Aorta (tissue), 5 donors: ENCODE measurements at places on chromosomes 12 and 14. TPM values are rescaled to one million over a fixed set of nuclear protein-coding genes. Genes with fewer than 3 reads are reported as not detected.

DNA sequence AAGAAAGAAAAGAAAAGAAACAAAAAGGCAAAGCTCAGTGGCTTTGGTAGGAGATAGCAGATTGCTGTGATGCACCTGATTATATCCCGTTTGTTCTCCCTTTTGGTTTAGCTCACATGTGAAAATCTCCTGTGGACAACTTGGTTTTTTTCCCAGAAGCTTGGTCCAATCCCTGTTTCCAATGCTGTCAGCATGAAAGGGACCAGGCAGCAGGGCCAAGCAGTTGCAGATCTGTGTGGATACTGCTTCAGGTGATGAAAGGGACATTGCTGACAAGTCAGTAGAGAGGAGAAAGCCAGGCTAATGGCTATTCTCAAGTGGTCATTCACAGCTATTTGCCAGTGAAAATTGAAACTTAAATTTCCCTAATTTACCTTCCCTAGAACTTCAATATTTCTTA, 18.8 kb upstream of the SLCO1A2 start:
- DNase-seq, result no peak

DNA sequence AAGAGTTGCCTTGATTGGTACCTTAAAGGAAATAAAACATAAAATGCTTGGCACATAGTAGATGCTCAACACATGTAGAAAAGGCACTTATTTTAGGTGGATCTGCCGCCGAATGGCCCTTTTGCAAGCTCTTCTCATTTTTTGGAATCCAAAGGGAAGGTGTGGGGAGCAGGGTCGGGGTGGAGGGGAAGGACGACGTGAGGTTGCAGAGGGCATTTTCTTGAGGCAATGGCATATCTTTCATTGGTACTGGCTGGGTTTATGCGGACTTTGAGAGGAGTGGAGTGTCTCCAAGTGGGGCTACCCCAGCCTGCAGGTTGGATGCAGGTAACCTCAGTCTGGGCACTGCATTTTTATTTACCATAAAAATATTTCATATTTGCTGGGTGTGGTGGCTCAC, 8.1 kb downstream of the RTL1 start:
- DNase-seq, result no peak

DNA sequence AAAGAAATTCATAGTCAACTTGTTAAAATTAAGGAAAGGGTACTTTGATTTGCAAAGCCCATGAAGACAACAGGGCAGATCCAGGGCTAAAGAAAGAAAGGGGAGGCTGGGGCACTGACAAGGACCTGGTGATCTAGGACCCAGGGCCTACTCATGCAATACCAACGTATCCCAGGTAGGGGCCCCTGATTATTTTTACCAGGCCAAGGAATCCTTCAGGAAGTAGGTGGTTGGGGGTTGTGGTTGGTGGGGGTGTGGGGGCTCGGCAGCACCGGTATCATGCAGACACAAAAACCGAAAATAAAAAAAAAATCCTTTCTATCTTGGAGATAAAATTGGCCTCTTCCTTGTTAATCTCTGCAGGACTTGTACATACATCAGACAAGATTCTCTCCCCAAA, 47.5 kb downstream of the GSC start:
- DNase-seq, result no peak

DNA sequence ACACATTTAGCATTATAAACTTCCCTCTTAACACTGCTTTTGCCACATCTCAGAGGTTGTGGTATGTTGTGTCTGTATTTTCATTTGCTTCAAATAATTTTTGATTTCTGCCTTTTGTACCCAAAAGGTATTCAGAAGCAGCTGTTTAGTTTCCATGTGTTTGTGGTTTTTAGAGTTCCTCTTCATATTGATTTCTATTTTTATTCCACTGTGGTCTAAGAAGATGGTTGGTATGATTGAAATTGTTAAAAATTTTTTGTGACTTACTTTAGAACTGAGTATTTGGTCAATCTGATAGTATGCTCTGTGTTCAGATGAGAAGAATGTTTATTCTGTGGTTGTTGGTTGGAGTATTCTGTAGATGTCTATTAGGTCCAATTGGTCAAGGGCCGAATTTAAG, 76.4 kb downstream of the IFNG-AS1 start:
- DNase-seq, result no peak

DNA sequence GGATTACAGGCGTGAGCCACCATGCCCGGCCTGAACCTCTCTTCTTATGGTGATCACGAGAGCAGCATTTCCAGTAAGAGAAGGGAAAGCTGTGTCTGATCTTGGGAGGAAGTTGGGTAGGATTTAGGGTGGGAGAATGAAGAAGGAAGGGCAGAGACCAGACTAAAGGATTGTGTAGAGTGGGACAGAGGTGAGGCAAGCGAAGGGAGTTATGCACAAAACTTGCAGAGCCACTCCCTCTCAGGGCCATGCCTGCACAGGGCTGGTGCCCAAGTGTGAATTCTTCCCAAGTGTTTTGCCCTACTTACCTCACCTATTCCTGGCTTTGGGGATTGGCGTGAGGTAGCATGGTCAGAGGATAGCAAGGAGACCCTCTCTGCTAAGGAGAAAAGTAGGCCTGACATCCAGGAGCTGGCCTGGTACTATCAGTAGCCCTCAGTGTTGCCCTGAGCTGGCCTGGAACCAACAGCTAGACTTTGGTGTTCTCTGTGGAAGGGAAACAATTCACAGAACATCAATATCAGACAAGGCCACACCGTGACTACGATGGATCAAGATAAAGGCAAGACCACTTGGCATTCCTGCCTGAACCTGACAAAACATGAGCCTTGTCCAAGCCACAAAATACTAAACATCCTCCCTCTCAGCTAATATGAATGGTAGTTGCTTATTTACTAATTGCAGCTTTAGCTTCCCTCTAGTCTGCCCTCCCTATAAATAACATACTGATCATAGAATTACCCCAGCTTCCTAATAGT, 201.0 kb upstream of the AMIGO2 start:
- no peak for DNase-seq

GRCh38 chr14:67766035-67766680, 50.2 kb downstream of the ZFYVE26 start:
- DNase-seq, result no peak

DNA sequence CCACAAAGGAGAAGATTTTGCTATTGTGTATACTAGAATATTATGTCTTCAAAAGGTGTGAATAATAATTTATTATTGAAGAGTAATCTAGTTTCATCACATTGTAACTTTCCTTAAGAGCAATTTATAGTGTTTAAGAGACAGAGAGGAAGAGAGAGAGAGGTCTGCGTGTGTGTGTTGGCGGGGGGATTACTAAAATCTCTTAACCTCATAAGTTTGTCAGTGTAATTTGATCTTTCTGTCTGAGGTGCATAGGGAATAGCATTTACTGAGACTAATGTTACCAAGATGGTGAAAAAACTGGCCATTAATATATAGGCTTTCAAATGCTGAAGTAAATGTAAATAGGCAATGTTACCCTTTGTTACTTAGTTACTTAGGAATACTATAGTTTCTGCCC, 48.2 kb upstream of the BTG1 start:
- no peak for DNase-seq

GRCh38 chr14:30064454-30064853, 136.8 kb upstream of the PRKD1 start:
- DNase-seq, result no peak

- DNase-seq, result no peak
Observed at GRCh38 chr12:40946612-40947194, 241.4 kb upstream of the PDZRN4 start.

DNA sequence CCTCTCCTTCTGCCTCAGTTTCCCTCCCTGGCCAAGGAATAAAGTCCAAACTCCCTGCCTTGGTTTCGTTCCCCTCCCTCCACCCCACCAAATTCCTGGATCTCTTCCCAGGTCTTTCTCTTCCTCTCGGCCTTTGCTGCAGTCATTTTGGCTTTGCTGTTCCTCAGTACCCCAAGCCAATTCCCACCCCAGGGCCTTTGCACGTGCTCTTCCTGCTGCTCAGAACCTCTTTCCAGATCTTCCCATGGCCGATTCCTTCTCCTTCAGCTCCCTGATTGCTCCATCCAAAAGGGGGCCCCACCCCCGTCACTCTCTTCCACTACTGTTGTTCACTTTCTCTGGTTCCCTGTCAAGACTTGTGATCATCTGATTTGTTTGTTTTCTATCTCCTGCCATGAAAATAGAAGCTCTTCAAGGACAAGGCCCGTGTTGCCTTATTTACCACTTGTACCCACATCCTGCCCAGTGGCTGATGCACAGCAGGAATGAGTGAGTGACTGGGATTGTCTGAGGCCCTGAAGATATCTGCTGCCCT, 3.1 kb downstream of the HNF1A start:
- no peak for DNase-seq

- no peak for DNase-seq
Observed at GRCh38 chr12:27048822-27049752, 26.7 kb downstream of the MED21 start.

GRCh38 chr12:82182601-82183190, 175.5 kb downstream of the CCDC59 start:
- DNase-seq, result no peak

DNA sequence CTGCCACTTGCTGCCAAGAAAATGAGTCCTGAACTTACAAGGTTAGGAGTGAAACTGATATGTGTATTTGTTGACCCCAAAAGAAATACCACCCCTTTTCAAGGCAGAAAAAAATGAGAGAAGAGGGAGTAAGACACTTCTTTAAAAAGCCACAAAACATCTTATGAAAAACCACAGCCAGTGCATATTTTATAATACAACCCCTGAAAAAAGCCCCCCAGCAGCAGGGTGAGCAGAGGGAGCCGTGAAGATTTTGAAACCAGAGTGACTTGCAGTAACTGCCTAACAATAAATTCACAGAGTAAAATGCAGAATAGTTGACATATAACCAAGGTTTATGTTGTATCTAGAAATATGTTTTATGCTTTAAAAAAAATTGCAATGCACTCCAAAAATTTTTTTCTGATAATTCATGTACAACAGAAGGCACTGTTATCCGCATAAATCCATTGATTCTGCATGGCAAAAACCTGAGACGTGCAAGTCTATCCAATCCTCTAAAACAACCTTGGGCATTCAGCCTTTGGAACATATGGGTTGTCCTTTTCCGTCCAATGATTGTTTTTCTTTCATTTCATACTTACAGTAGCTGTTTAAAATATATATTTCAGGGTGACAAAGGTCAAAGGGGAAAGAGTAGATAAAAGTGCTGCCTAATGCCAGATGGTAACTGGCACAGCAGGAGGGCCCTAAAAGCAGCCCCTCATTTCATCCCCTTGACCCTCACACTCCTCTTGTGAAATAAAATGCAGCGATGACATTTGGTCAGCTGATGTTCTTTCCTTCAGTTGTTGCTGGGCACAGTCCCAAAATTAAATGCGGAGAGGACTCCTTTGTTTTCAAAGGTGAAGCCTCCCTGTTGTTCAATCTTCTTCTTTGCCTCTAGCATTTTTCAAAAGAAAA, 65.3 kb downstream of the IPO8 start:
- no peak for DNase-seq

GRCh38 chr12:78384541-78384940, 480.0 kb upstream of the SYT1 start:
- no peak for DNase-seq

DNA sequence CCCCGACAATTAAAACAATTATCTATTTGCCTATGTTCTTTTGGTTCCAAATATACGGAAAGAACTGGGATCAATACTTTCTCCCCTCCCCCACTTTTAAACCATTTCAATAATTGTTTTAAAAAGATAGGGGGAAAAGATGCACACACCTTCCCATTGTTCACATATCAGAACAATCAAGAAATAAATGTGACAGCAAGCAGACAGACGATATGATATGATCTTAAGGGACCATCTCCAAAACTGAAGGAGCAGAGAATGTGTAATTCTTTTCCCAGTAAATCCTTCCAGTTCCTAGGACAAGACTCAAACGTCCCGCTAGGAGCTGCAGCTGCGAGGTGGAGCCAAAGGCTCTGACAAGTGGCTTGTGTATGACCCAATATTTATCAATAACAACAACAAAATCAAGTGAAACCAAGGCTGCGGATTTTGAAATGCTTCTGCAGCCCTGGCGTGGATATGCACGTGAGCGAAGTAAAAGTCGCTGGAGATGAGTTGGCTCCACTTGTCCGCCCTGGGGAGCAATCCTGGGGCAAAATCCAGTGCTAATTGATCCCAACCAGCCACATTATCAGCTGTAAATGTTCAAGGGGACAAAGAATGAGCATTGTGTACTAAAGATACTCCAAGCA, 8.2 kb upstream of the FOXG1 start:
- DNase-seq, result no peak

- no peak for DNase-seq
Observed at GRCh38 chr12:53090554-53090953, 6.9 kb upstream of the IGFBP6 start.

GRCh38 chr12:97923546-97923945, 460.9 kb downstream of the RMST start:
- no peak for DNase-seq

DNA sequence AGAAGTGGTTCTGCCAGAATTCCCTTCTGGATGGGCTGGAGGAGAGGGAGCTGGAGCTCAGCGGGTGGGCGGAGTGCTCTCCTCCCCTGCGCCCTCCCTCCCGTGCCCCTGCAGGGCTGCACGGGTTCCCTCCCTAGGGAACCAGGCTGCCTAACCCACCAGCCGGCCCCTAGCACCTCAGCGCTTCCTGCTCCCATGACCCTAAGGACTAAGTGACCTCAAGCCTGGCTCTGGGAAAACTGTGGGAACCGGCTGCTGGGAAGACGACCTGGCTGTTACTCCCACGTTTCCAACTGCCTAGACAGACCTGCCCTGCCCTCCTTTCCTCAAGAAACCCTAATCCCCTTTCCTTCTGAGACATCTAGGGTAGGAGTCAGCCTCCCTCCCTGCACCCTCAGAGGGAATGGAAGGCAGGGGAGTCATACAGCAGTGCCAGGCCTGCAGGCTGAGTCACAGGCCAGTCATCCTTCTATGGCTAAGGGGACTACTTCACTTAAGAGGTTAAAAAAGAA, 31.5 kb downstream of the SLC6A12 start:
- no peak for DNase-seq

DNA sequence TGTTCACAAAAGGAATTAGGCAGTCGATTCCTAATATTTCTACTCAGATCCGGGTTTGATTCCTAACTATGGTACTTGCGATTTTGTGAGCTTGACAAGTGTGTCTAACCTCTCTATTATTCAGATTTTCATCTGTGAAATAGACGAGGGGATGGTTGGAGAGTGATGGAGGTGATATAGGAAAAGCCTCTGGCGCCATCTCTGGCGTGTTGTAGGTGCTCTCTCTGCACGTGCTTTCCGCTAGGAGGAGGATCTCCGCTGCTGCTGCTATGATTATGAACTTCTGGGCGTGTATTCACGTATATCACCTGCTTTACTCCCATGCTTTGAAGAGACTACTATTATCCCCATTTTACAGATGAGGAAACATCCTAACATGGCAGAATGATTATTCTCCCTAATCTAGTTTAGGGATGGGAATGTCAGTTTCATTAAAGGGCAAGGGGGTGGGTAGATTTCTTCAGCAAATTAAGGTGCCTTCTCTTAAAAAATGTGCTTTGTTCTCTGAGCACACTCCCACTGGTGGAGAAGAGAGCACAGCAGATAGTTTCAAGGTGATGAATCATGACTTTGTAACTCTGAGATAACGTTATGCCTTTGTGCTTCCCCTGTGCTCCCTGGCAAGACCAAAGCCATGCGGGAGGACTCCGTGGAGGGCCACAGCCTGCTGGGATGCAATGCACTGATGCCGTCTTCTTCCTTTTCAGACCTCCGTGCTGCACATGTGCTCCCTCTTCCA, 97.1 kb downstream of the PRIMA1 start:
- no peak for DNase-seq

The CNTN1 gene
- total RNA-seq, result 23.0 TPM

The GMPR2 gene
- total RNA-seq, result 59.1 TPM

The OR4E2 gene
- not detected for total RNA-seq

The MMP17 gene
- total RNA-seq, result 1.9 TPM

The POU6F1 gene
- total RNA-seq, result 36.5 TPM

The GPR65 gene
- total RNA-seq, result 3.9 TPM

The LHX5 gene
- total RNA-seq, result not detected

The C3AR1 gene
- total RNA-seq, result 39.8 TPM
